ENCODE measurements at places on chromosomes 1 and 21.

- DNase-seq, result no peak
Measured at GRCh38 chr1:160744199-160744851, 5.3 kb downstream of the SLAMF7 start.

DNA sequence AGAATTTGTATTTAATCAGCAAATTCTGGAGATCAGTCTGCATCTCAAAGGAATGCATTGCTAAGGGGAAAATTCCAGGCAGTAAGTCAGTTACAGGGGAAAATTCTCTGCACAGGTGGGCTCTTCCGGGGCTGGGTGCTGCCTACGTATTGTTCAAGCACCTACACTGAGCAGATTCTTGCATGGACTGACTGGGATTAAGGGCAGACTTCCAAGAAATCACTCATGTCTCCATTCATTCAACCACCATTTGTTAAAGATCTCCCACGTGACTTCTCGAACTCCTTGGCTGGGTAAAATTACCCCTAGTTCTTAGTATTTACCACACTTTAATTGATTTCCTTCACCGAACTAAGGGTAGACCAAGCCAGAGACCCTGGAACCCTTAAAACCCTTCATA lies 28.2 kb upstream of the KCNE1 start:
- no peak for DNase-seq

DNA sequence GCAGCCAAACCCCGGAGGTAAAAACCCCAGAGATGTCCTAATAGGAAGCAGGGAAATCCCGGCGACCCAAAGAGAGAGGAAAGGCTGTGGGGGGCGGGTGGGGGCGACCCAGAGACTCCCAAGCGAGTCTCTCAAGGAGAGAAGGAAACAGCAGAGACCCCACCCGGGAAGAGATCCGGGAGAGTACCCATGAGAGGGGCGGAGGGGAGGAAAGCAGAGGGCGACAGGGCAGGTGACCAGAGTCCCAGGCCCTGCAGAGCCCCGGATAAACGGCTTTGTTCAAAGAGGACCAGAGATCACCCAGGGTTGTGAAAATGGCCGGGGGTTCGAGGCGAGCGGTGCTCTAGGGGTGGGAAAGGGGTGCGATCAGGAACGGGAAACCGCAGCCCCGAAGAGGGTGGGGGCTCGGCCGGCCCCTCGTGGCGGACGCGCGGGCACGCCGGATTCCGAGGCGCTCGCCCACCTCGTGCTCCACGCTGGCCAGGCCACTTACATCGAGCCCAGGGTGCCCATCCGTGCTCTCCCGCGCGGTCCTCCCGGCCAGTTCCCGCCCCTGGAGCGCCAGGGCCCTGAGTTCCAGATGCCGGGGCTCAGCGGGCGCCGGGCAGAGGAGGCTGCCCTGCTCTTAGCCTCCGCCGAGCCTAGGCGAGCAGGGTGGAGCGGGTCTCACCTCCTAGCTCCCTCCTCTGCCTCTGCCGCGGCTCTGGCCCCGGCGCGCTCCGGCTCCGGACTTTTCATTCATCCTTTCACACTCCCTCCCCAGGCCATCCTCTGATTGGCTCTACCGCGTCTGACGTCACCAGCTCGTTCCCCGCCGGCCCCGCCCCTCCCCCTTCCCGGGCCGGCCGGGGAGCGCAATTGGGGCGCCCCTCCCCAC lies 52.3 kb downstream of the RHBG start:
- DNase-seq, result peak; percentile 58

GRCh38 chr1:63884486-63884885 lies 110.7 kb downstream of the ROR1 start:
- no peak for DNase-seq

DNA sequence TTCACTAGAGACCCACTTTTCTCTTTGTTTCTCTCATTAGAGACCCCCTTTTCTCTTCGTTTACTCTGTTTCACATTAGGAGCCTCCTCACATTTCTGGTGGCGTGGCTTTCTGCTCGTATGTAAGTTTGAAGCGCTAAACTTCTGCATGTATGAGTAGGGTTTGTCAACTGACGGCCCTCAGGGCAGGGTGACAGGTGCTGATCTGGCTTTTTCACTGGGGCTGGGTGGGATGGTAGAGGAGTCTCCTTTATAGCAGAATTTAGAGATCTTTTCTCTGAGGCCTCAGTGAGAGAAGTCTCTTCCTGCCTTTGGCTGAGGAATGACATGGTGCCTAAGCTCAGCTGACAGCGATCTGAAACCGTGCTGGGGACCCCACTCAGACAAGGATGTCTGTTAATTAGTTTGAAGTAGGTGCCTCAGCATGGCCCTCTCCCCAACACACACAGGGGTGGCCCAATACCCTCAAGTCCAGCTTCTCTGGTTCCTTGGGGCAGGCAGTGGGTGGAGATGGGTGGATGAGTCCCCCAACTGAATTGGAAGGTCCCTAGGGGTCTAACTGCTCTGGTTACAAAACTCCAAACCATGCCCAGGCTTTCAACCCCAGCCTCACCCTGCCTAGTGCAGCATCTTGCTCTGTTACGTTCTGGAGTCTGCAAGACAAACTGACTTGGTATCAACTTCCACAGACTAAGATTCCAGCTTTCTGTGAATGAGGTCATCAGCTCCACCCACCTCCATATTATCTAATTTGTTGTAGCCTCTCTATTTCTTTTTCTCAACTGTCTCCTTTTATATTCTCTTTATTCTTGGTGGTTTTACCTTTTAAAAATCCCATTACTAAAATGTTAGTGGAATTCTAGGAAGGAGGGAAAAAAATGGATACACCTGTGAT lies 3.2 kb downstream of the SLC1A7 start:
- DNase-seq, result peak; percentile 56

DNA sequence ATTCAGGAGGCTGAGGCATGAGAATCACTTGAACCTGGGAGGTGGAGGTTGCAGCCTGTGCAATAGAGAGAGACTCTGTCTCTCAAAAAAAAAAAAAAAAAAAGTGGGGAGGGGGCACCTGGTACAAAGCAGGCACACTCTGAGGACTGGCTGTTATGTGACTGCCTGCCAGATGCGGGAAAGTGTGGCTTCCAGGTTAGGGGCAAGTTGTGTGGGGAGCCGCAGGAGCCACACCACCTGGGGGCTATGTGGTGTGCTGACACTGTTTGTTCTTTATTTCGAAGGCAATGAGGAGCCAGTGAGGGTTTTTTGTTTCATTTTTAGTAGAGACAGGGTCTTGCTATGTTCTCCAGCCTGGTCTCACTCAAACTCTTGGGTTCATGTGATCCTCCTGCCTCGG lies 5.7 kb downstream of the THEMIS2 start:
- DNase-seq, result no peak

DNA sequence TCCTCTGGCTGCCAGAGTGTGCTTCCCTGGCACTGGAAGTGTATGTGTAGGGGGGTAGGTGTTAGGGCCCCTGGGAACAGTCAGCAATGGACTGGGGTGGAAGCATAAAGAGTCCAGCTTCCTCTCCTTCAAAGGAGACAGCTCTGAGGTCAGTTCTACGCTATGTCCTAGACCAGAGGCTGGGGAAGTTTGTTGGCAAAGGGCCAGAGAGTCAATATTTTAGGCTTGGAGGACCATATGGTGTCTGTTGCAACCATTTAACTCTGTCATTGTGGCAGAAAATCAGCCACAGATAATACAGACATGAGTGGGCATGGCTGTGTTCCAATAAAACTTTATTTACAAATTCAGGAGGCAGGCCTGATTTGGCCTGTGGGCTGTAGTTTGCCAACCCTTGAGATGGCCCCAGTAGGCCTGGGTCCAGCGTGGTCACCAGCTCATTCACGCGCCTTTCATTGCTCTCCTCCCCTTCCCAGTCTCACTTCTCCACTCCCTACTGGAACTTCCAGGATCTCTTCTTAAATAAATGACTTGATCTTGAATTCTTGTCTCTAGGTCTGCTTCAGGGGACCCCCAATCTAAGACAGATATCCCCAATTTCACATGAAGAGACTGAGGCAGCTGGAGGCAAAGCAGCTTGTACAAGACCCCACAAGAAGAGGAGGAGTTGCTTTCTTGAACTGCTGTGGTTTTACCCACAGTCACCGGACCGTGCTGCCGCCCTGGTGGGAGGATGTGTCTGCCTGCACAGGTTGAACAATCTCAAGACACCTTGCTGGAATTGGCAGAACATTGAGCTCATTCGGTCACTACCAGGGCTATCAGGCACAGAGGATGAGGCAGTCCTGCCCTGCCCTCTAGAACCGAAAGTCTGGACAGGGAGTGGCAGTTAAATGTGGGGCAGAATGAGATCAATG lies 162.4 kb upstream of the POU3F1 start:
- DNase-seq, result no peak

DNA sequence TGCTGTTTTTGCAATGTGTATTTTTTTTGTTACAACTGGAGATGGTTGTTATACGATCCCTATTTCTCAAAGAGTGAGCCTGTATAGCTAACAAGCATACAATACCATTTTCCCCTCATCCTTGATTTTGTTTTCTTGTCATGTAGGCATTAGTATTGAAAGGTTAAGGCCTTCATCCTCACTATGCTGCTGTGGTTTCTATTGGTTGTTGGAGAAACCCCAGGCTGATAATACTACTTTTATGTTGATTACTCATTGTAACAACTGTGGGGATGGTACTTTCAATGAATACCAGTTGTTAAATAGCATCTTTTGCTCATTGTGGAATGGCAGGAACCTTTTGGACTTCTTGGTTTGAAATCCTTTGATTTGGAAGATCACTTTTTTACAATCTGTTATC lies 39.0 kb upstream of the MACF1 start:
- no peak for DNase-seq

DNA sequence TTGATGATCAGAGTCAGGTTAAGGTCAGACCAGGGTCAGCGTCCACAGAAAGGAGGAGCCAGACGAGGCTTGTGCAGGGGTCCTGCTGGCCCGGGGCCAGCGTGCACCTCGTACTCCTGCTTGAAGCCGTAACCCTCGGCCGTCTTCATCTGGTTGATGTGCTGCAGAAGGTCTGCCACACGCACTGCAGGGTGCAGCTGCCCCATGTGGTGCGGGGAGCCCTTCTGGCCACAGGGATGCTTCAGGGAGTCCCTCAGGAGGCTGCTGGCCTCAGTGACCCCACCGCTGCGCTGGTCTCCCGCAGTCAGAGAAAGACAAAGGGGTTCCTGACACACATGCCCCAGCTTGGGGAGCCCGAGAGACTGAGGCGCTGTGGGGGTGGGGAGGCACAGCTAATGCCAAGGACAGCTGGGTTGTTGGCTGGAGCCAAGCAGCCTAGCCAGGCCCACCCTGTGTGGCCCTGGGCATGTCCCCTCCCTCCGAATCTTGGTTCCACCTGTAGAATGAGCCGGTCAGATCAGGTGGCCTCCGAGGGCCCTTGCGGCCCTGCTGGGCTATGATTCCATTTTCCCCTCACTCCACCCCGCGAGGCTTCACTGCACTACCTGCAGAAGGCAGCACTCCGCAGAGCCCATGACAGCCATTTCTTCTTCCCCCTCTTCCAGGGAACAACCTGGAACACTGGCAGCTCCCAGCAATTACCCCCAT lies 251.9 kb downstream of the PTPRU start:
- no peak for DNase-seq

DNA sequence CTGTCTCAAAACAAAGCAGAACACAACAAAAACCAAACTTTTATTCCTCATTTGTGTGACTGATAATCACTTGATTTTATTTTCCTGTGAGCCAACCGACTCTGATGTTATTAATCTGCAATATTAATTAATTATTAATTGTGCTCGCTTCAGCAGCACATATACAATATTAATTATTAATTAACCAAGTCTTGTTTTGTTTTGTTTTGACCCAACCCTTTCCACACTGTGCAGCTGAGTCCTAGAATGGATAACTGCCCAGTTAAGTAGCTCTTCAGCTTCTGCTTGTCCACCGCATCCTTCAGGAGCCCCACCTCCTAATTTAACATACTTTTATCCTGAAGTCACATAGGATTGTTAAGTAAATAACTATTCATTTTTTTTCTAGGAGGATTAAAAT lies 47.4 kb upstream of the EXO1 start:
- no peak for DNase-seq

- DNase-seq, result no peak
Measured at GRCh38 chr1:47852006-47852718, 145.0 kb downstream of the TRABD2B start.

DNA sequence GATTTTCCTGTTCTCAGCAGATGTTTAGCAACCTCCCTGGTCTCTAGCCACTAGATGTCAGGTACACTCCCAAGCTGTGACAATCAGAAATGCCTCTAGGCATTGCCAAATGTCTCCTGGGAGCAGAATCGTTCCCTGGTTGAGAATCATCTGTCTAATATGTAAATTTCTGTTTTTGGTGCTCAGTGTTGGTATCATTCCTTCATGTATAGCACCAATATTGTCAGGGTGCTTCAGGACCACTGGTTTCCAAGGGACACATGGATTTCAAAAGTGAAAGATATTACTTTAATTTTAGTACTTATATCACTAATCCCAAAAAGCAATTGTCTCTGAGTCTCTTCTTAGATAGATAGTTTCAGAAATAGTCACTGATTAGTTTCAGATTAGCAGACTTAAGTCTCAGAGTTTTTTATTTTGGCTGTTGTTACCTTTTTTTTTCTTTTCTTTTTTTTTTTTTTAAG lies 160.1 kb downstream of the PTPRC start:
- DNase-seq, result no peak

Data from fibroblast of the aortic adventitia (primary cell).